ENCODE measurements at places on chromosomes 4 and X.

DNA sequence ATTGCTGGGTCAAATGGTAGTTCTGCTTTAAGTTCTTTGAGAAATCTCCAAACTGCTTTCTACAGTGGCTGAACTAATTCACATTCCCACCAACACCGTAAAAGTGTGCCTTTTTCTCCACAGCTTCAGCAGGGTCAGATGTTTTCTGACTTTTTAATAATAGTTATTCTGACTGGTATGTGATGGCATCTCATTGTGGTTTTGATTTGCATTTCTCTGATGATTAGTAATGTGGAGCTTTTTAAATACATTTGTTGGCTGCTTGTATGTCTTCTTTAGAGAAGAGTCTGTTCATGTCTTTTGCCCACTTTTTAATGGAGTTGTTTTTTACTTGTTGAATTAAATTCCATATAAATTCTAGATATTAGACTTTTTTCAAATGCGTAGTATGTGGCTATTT, 257.5 kb upstream of the ANKRD50 start:
- DNase-seq: no peak

- DNase-seq: no peak
Measured at GRCh38 chr4:174213731-174214100, 69.8 kb downstream of the FBXO8 start.

GRCh38 chr4:182897601-182898478, 19.3 kb downstream of the DCTD start:
- DNase-seq: no peak

DNA sequence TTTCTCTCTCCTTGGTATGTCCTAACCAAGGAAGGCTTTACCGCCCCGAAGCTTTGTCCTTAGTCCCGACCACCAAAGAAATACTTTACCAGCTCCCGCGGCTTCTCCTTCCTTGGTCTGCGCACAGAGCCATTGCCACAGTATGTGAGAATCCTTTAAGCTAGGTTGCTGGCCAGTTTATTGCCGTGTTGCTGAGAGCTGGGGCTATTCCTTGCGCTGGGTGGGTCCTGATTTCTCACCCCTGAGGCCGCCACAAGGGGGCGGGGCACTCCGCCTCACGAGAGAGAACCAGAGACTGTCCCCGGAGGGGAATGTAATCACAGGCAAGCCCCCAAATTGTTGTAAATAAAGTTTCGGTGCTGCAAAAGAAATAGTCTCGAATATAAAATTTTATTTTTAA, 331.0 kb upstream of the PCDH10 start:
- no peak for DNase-seq

DNA sequence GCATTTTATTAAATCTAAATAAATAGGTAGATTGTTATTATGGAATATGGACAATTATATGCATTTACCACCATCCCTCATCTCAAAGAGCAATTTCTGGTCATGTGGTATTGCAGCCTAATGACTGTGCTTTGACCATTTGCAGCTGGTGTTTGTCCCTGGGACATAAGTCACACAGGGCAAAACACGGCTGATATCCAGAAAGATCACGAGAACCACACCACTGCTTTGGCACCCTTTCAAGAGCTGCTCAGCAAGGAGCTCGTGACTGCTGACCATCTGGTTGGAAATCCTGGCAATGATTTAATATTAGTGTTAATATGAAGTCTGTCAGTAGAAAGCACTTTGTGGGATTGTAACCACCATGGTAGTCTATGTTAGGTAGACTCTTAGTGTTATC, 545.0 kb downstream of the GBA3 start:
- no peak for DNase-seq

DNA sequence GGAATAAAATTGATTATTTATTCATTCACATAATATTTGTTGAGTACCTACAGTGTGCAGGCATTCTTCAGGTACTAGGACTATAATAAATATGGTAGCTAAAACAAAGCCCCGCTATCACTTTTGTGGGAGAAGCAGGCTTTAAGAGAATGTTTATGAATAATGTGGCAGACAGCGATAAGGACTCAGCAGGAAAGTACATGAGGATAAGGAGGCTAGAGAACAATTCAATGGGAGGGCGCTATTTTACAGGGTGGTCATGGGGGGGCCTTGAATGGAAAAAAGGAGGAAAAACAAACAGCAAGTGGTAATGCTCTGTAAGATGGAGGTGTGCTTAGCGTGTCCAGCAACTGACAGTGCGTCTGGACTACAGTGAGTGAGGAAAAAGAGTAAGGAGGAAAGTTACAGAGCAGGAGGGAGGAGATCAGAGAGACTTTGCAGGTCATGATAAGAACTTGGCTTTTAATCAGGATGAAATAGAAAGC, 264.2 kb upstream of the ETNPPL start:
- DNase-seq: no peak

DNA sequence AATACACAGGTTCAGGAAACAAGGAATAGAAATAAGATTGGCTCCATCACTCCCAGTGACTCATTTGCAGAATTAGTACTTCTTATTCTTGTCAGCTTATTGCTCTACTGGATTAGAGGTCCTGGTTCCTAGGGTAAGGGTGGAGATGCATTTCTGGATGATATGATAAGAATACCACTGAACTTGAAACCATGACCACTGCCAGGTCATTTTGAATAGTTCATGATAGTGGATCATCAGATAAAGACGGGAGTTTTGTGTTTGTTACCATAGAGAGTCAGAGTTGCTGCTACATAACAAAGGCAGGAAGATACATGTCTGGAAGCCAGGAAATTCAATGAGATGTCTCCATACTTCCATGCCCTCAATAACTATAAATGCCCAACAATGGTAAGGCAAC, 109.2 kb upstream of the FAT1 start:
- no peak for DNase-seq

GRCh38 chr4:145639186-145639698, 20.1 kb downstream of the MMAA start:
- peak; percentile 14 for DNase-seq

- no peak for DNase-seq
Measured at GRCh38 chrX:18206657-18207056, 14.0 kb downstream of the BEND2 start.

DNA sequence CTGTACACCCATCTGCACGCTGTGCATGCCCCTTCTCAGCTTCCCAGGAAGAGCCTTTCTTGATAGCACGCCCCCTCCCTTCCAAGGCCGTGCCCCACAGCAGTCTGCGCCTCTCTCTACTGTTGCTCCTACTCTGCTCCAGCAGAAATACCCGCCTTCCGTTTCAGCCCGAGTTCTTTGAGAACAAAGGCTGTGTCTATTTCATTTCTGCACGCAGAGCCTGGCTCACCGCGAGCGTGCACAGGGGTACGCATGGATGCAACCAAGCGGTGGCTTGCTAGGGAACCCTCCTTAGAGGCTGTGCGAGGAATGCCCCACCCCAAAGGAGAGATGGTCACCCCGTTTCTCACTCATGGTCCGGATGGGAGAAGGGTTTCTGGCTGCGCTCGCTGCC, 485 bp downstream of the AADAT start:
- no peak for DNase-seq

- no peak for DNase-seq
Measured at GRCh38 chr4:109955146-109955545, 42.5 kb downstream of the EGF start.

DNA sequence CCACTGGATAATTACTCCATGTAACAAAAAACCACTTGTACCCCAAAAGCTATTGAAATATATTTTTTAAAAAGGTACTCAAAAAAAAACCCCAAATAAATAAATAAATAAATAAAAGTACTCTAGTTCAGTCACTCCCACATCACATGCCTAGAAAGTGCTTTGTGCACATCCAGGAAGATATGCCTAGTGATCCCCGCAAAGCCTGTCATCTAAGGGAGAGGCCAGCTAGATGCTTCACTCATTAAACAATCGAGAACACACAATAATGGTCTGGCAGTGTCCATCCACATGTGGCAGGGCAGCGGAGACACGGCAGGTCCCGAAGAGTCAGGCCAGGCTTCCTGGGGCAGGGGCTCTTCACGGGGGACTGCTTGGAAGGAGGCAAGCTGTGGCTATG, 47.6 kb downstream of the RAB33B start:
- no peak for DNase-seq

GRCh38 chr4:41796545-41797210, 48.2 kb upstream of the PHOX2B start:
- DNase-seq: no peak

DNA sequence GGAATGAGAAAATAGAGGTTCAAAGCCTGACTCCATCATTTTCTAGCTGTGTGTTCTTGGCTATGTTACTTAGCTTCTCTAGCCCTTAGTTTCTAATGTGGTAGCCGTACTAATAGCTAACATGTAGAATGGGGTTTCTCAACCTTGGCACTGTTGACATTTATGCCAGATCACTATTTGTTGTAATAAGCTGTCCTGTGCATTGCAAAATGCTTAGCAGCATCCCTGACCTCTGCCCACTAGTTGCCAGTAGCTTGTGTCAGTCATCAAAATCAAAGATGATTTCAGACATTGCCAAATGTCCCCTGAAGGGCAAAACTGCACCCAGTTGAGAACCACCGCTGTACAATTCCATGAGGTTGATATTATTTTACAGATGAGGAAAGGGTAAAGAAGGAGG, 18.3 kb upstream of the ADAMTS3 start:
- no peak for DNase-seq

- DNase-seq: no peak
Measured at GRCh38 chr4:73875401-73875800, 6.2 kb downstream of the CXCL1 start.

DNA sequence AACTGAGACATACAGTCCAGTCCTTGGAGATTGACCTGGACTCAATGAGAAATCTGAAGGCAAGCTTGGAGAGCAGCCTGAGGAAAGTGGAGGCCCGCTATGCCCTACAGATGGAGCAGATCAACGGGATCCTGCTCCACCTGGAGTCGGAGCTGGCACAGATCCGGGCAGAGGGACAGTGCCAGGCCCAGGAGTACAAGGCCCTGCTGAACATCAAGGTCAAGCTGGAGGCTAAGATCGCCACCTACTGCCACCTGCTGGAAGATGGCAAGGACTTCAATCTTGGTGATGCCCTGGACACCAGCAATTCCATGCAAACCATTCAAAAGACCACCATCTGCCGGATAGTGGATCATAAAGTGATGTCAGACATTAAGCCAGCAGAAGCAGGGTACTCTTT, 20.4 kb upstream of the FRMPD3 start:
- DNase-seq: no peak

DNA sequence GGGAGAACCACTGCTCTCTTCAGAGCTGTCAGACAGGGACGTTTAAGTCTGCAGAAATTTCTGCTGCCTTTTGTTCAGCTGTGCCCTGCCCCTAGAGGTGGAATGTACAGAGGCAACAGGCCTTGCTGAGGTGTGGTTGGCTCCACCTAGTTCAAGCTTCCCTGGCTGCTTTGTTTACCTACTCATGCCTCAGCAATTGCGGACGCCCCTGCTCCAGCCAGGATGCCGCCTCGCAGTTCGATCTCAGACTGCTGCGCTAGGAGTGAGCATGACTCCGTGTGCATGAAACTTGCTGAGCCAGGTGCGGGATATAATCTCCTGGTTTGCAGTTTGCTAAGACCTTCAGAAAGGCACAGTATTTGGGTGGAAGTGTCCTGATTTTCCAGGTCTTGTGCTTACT, 70.9 kb downstream of the MAGEB5 start:
- DNase-seq: no peak

GRCh38 chr4:55613621-55614020, 21.6 kb upstream of the PDCL2 start:
- DNase-seq: no peak

- no peak for DNase-seq
Measured at GRCh38 chr4:53859305-53859704, 205.1 kb downstream of the CHIC2 start.

GRCh38 chr4:8220661-8221450, 21.8 kb downstream of the SH3TC1 start:
- DNase-seq: no peak

DNA sequence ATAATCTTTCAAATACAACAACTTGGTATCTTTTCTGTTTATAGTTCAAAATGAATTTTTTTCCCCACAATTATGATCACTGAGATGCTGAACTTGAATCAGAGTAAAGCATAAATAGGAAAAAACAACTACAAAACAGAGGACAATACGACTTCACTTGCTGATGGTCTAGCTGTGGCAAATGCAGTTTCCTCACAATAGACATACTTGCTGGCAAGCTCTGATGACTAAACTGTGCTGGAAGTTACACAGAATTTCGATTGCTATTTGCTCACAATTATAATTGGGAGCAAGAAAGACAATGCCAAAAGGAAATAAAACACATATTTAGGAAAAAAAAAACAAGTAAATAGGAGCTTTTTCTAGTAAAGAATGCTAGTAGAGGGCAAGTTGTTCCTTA, 14.7 kb downstream of the VEGFC start:
- no peak for DNase-seq

- DNase-seq: no peak
Measured at GRCh38 chr4:96524311-96524875, 684.5 kb downstream of the PDHA2 start.

DNA sequence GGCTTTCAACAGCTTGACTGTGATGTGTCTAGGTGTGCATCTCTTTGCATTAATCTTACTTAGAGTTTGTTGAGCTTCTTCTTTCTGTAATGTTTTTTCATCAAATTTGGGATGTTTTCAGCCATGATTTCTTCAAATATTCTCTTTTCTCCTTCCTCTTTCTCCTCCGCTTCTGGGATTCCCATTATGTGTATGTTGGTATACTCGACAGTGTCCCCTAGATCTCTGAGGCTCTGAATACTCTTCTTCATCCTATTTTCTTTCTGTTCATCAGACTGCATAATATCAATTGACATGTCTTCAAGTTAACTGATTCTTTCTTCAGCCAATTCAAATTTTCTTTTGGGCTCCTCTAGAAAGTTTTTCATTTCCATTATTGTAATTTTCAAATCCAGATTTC, 25.9 kb downstream of the STPG2 start:
- no peak for DNase-seq

- no peak for DNase-seq
Measured at GRCh38 chr4:184896868-184897715, 71.3 kb upstream of the ACSL1 start.

GRCh38 chr4:48336146-48336870, 5.0 kb upstream of the SLAIN2 start:
- no peak for DNase-seq

GRCh38 chrX:97369947-97370346, 486.2 kb downstream of the RPA4 start:
- DNase-seq: no peak

DNA sequence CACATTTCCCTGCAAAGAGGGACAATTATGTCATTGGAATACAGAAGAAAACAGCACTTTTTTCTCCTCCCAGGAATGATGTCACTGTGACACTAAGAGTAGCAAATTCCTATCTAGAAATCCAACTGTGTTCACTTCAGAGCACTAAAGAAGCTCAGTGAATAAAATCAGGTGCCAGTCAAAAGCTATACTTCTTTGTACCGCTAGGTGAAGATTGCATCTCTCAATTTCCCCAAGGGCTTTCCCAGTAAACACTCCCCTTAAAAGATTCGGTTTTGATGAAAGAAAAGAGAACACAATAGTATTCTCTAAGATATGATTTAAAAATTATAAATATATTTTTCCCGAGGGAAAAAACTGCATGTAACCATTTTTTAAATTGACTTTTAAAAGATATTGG, 104.7 kb upstream of the MID1 start:
- DNase-seq: no peak

DNA sequence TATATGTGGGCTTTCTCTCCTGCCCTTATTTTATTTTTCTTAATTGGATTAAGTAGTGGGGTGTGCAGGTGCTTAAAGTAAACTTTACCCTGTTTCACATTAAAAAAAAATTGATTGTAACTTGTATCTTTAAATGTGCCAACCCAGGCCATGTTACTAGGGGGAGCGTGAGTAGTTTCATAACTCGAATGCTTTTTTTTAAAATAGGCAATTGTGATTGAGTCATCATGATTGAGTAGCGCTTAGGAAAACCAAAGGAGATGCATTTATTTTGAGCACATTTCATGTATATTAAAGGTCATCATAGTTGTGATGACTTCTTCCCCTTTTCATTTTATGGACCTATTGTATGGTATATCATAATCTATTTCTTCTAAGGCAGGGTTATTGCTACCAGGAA, 32.2 kb downstream of the GPAT3 start:
- no peak for DNase-seq

Measured in NCI-H187 treated with DMSO at 0.1 percent for 48 hours (cell line).